ENCODE measurements at places on chromosomes 7 and 10. TPM values are rescaled to one million over a fixed set of nuclear protein-coding genes. Genes with fewer than 3 reads are reported as not detected.

IDE gene
- 24.0 TPM for total RNA-seq

PSD gene
- total RNA-seq = 6.3 TPM

PTF1A gene
- total RNA-seq = not detected

GRID2IP gene
- total RNA-seq = 0.33 TPM

DNA sequence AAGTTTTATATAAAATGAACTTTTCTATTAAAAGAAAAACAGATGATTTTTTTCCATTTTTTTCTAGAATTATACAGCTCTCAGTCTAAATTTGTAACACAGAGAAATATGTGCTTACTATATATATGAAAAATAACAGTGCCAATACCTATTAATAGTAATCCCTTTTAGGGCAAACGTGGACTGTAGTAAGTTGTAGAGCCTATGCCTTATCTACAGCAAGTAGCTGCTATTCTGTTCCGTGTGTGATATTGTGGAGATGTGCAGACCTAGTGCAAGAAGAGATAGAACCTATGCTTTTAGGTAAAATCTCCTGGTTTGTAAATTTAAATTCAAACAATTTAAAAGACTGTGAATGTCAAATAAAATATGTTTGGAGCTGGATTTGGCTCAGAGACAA, 72.9 kb downstream of the FAS start:
- H3K4me3 ChIP-seq = no peak overlapping the region
- H3K4me1 ChIP-seq = no peaks in the 10 kb centered on the region
- H3K27me3 ChIP-seq = no peaks in the 10 kb centered on the region
- no peaks in the 10 kb centered on the region for H3K36me3 ChIP-seq
- H3K27ac ChIP-seq = peak overlapping the region; percentile 3

GRCh38 chr7:101532400-101533102, 96.5 kb downstream of the MYL10 start:
- H3K27ac ChIP-seq = no peak overlapping the region
- peaks cover 4% of the 10 kb centered on the region for H3K4me1 ChIP-seq

- no peak overlapping the region for H3K4me3 ChIP-seq
- peak; percentile 80 for DNase-seq
- no peaks in the 10 kb centered on the region for H3K36me3 ChIP-seq
- H3K4me1 ChIP-seq = no peaks in the 10 kb centered on the region
- H3K27me3 ChIP-seq = no peaks in the 10 kb centered on the region
Observed at GRCh38 chr10:9209105-9209798, 1154.8 kb downstream of the GATA3 start.

GRCh38 chr7:17044396-17044795, 162.6 kb upstream of the AGR3 start:
- no peak for DNase-seq
- H3K4me1 ChIP-seq = no peaks in the 10 kb centered on the region
- no peak overlapping the region for H3K27ac ChIP-seq
- no peak overlapping the region for H3K4me3 ChIP-seq

DNA sequence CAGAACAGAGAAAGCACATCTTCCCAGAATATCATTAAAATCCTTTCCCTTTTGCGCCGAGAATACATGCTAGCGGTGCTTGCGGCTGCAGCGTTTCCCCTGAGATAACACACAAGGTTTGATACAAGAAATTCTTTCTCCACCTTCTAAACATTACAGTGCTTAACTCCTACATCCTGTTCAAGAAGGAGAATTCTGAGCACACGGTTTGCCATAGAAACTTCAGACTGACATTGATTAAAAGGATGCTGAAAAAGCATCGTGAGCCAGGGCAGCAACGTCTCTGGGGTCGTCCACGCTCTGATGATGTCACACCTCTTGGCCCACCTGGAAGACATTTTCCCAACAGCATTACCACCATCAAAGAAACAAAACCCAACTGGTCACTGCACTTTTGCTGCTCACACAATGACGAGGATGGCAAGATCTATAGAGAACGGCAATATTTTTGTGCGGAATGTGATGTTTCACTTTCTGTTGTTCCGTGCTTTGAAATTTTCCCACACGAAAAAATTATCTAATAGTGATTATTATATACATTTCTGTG, 27.0 kb upstream of the PRSS1 start:
- no peaks in the 10 kb centered on the region for H3K4me1 ChIP-seq
- no peak overlapping the region for H3K4me3 ChIP-seq
- no peak overlapping the region for H3K27ac ChIP-seq
- no peaks in the 10 kb centered on the region for H3K27me3 ChIP-seq

DNA sequence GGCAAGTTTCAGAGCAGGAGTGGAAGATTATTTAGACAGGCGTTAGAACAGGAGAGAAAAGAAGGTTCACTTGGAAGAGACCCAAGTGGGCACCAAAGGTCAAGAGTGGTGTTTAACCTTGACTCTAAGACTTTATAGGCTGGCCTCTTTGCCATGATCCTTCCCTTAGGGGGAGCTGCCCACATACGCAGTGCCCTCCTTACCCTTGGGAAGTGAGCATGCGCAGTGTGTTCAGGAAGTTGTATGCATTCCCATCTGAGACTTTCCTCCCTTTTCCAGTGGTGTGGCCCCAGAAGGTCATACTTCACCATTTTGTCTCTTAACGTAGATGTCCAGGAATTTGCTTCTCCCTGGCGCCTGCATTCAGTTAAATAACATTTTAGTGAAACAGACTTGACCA, 95.8 kb downstream of the CXCL12 start:
- peak overlapping the region; percentile 8 for H3K27ac ChIP-seq
- no peaks in the 10 kb centered on the region for H3K27me3 ChIP-seq
- no peaks in the 10 kb centered on the region for H3K36me3 ChIP-seq
- no peak for DNase-seq
- no peak overlapping the region for H3K4me3 ChIP-seq
